ENCODE measurements at places on chromosomes 4 and X.

- DNase-seq: no peak
Measured at GRCh38 chrX:39335513-39336235, 534.4 kb downstream of the MID1IP1 start.

GRCh38 chr4:110306303-110306702, 107.9 kb upstream of the ELOVL6 start:
- DNase-seq: no peak

GRCh38 chrX:10549280-10549679, 71.1 kb downstream of the MID1 start:
- no peak for DNase-seq

DNA sequence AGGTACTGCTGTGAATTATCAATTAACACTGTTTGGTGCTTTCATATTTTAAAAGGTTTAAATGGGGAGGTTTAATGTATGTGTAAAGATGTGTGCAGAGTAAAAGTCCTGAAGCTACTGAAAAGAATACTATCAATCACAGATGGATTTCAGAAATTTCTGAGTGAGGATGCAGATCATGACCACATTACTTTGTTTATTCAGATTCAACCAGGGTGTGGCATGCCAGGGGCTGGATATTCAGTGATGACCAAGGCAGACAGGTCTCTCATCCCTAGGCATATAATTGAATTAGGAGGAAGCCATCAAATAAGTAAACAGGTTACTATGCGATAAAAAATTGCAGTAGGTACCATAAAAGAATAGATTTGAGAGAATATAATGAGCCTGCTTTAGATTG, 28.0 kb upstream of the ANKRD50 start:
- DNase-seq: no peak

DNA sequence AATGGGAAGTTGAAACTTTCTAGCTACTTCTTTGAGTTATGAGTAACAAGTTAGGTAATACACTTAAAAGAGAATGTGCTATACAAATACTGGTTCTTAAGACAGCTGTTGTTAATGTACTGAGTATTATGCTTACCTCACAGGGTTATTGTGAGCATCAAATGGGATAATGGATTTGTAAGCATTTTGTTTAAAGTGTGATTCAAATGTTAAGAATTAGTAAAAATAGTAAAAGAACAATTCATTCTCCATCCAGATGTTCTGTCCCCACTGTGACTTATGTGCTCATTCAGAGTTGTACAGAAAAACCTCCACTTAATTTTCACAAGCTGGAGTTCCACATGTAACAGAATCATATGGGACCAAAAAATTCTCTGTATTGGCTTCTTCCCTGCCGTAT, 63.6 kb downstream of the AR start:
- no peak for DNase-seq

GRCh38 chr4:185457136-185457535, 14.4 kb downstream of the CCDC110 start:
- DNase-seq: no peak

DNA sequence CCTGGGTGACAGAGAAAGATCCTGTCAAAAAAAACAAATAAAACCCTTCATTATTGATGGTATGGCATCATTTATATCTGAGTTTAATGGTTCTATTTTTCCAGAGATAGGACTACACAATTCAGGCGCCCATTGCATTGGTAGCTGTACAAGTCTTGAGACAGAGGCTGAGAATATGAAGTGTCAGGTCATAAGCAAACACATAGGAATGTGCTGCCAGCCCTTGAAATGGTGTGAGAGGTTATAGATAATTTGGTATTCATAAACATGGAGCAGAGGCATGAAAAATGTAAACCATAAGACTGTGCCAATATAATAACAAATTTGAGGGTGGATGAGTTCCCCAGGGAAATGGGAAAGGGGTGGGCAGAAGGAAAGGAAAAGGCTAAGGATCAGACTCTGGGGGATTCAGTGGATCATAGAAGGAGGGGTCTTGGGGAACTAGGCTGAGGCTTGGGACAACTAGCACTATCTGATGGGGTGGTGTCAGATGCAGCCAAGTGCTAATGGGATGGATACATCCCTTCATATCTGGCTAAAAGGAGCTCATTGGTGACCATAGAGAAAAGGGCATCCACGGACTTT, 50.8 kb downstream of the MAOA start:
- no peak for DNase-seq

DNA sequence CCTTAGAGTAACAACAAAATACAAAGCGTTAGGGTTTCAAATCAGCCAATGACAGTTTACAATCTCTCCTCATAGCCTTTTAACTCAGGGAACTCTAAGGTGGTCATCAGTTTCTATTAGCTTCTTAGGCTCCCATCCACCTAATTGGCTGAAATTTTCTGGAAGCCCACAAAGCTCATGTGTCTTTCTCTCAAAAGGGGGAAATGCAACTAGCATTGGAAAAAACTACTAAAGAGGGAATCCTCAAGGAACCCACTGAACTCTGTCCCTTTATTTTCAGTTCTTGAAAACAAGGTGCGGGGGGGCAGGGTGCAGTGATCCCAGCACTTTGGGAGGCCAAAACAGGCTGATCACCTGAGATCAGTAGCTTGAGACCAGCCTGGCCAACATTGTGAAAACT, 56.4 kb downstream of the PDGFC start:
- DNase-seq: no peak

Data from T-helper 17 cell (primary cell).